ENCODE measurements at places on chromosomes 3 and 15. TPM values are rescaled to one million over a fixed set of nuclear protein-coding genes. Genes with fewer than 3 reads are reported as not detected.

Gene GRK7
- total RNA-seq, result not detected

Gene ECE2
- total RNA-seq, result not detected

Gene ZNF654
- 22.5 TPM for total RNA-seq

Gene CMC1
- 2.0 TPM for total RNA-seq

Measured in uterus (tissue), 4 donors.